SHP77 treated with DMSO at 0.1 percent for 48 hours (cell line): ENCODE measurements at places on chromosomes 1 and 21.

GRCh38 chr1:26789931-26790330 is 2.2 kb downstream of the PIGV start:
- DNase-seq = no peak

- DNase-seq = no peak
Measured at GRCh38 chr1:8911416-8912309, 33.2 kb upstream of the ENO1 start.

- no peak for DNase-seq
Measured at GRCh38 chr1:220315070-220315839, 43.0 kb upstream of the RAB3GAP2 start.

DNA sequence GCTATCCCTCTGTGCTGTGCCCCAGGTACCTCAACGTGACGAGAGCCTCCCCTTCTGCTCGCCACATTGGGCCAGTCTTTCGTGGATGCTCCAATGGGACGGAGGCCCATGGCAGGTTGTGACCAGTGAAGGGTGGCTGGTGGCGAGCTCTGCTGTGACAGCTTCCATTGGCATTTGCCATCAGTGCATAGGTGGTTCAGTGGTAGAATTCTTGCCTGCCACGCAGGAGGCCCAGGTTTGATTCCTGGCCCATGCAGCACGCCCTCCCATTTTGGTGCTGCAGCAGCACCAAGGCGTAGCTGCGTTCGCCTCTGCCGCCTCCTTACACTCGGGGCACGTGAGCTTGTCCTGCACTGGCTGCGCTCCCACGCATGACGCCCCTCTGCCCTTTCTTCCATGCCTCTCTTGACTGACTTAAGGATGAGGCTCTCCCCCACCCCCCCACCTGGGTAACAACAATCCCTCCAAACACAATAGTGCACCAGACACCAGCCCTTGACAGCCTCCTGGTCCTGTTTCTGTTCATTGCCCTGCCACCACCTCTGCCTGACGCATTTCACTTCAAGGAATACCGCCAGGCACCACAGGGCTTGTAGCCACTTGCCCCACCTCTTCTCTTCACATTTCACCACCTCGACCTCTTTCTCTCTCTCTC is 24.7 kb upstream of the FCGR2A start:
- DNase-seq = no peak

DNA sequence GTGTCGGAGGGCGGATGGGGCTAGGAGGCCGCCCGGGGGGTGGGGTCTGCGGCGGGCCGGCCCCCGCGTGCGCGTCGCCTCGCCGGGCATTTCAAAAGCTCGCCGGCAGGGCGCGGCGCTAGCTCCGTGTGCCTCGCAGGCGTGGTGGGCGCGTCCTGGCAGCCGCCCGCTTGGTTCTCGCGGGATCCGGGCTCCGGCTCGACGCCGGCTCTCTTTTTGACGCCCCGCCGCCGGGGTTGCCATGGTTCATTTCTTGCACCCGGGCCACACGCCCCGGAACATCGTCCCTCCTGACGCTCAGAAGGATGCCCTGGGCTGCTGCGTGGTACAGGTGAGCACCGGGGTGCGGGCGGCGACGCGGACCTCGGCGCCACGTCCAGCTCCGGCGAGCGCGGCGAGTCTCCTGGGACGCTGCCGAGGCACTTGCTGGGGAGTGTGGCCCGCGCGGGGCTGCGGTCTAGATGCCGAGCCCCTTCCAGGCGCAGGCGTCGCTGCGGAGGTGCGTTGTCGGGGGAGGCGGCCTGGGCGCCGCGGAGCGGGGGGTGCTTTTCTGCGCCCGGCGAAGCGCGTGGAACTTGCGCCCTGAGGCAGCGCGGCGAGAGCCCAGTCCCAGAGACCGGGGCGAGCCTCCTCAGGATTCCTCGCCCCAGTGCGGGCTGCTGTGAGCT is at the start of gene ZYG11A:
TSS of gene ZYG11A (plus strand) at position 118 of the 668 bp plus-strand sequence. CDS start at position 242, 124 bp downstream.
- peak; percentile 22 for DNase-seq
